ENCODE measurements at places on chromosomes 1 and 21.

DNA sequence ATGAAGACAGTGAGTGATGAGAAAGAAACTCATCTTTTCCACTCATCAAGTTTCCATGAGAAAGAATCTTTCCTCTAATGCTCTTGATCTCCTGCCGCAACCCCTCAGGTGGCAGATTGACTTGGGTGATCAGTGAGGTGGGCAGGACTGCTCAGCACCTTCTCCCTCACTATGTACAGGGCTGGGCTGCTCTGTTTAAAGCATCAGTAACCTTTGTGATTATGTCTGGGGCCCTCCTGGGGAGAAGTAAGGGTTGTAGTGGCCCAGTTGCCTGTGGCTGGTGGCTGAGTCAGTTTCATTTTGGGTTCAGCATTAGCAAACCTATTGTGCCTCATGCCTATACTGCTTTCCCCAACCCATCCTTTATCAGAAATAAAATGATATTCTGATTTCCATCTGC is 366.0 kb downstream of the TTLL7 start:
- no peak for DNase-seq

DNA sequence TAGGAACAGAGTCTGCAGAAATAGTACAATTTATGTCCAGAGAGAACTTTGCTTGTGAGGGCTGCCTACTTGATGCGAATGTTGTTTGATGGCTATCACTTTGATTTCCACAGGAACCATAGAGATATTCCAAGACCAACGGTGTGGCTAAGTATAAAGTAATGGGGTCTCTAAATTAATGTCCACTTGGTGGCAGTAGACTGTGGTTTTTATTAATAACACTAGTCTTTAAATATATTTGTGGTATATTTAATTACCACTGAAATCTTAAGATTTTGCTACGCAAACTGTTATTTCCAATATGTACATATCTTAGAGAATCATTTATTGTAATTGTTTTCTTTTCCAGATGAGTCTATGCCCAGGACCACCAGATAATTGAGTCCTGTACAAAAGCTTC is 647.9 kb downstream of the PLA2G4A start:
- DNase-seq = no peak

GRCh38 chr21:37547615-37548200 is 181.1 kb downstream of the DYRK1A start:
- no peak for DNase-seq

- no peak for DNase-seq
Measured at GRCh38 chr21:31351438-31351837, 7.4 kb upstream of the TIAM1 start.

DNA sequence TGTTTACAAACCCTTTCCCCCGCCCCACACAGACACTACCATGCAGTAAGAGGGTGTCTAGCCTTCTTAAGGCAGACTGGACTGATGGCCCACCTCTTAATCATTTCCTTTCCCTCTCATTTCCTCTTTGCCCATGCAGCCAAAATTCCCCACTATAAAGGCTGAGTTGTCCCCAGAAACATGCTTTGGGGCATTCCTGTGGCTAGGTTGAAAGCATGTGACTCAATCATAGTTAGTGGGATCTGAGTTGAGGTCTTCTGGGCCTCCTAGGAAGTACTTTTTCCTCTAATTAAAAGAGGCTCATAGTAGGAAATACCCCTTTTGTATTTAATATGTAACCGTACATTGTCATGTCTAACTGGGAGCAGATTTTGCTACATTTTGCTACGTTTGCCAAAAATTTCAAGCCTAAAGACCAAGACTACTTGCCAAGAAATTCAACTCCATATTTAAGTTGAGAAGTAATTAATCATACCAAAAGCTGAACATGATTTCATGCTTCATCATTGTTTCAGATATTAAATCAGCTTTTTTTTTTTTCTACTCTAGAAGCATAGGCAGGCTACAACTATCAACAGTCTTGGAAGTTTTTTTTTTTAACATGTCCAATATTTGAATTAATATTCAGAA is 174.7 kb downstream of the ADGRL4 start:
- DNase-seq = no peak

DNA sequence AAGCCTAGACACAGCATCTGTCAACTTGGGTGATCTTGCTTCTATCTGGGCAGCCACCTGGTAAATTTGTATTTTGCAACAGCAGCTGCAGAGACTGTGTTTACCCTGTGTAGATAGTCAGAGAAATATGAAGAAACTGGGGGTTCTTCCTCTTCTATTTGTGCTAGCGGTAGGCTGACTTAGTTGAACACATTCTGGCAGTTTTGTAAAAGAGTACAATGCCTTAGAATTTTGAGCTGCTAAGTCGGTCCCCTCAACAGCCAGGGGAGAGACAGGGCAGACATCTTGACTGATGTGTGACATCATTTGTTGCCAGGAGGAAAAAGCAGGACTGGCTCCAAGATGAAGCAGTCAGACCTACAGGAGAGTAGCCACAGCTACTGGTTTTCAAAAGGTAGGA is 53.7 kb downstream of the KCNJ6 start:
- DNase-seq = no peak

DNA sequence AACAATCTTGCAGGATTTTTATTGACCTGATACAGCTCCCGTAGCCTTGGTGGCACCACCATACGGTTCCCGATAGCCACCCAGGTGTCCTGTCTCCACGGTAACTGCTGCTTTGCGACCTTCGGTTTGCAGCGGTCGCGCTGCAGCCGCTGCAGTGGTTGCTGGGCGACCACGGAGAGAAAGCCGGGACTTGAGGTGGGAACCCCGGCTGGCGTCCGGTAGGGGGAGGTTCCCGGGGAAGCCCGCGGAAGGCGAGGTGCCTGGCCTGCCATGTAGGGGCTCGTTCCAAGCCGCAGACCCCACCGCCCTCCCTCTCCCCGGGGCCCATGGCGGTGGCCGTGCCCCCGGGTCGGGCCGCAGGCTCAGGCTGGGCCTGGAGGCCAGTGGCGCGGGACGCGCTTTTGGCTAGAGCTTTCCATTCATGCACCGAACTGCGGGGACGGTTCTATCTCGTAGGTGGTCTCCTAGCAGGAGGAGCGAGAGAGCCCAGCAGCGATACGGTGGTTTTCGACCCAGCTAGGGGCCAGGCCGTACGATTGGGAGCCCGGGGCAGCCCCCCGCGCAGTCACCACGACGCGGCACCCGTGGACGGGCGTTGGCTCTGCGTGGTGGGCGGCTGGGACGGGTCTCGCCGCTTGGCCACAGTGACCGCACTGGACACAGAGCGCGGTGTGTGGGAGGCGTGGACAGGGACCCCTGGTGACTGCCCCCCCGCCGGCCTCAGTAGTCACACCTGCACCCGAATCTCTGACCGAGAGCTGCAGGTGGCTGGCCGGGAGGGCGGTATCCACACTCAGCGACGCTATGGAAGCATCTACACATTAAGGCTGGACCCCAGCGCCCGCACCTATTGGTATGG is at the start of gene KLHDC9:
Gene KLHDC9 (plus strand): TSS at position 152 of the 859 bp plus-strand sequence. CDS start 175 bp downstream, at position 327.
- DNase-seq = peak; percentile 77

DNA sequence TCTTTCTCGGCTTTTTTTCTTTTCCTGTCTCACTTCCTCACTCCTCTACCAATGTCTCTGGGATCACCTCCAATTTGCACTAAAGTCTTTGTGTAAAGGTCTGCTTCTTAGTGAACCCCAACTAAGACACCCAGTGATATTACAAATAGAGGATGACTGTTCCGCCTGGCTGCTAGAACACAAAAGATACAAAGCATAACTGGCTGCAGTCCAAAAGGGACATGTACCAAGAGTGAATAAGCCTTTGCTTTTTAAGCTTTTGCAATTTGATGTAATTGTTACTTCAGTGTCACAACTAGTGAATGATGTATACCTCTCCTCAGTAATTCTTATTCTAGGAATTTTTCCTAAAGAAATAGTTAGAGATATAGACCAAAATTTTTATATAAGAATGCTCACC is 82.8 kb upstream of the BEND5 start:
- no peak for DNase-seq

- peak; percentile 29 for DNase-seq
Measured at GRCh38 chr1:145961425-145962156, 2.8 kb downstream of the ANKRD34A start.

DNA sequence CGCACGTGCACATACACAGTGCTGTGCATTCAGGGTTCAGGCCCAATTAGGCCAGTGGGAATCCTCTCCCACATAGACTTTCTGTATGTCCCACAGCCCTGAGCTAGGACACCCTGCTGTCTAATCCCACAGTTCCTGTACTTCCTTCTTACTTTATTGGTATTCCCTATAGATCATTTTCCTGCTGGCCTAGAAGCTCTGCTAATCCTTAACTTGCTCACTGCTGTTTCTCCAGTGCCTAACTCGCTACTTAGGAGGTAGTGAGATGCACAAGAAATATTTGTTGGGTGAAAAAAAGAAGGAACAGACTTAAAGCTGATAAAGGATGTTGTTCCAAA is 34.1 kb upstream of the FHAD1 start:
- no peak for DNase-seq

GRCh38 chr1:226708342-226708780 is 30.7 kb downstream of the ITPKB start:
- DNase-seq = no peak

DNA sequence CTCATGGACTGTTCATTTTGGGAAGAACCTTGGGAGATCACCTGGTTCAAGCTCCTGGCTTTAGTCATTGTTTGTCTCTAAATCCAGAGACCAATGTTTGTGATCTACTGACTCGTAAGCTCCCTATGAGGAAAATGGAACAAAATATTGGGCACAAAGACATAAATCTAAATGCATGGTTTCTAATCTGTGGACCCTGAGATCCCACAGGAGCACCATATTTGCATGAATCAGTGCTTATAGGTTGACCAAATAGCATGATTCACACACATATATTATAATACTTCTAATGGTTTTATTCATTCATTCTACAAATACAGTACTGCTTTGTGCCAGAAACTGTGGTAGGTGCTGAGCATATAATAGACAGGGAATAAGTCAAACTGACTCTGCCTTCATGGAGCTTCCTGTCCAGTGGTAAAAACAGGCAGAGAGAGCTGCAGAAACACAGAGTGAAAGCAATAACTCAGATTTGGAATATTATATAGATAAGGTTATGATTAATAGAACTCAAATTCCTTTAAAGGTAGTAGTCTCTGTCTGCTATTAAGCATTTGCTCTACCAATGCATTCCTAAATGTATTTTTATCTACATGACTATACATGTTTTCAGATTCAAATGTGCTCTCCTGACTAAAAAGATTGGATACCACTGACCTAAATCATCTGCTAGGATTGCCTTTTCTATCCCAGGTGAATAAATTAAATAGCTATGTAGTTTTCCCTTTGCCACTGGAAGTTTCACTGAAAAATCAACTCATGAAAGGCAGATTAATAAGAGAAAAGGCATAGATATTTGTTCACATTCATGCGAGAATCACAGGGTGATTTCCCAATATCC is 198.6 kb upstream of the CAMK1G start:
- DNase-seq = no peak

DNA sequence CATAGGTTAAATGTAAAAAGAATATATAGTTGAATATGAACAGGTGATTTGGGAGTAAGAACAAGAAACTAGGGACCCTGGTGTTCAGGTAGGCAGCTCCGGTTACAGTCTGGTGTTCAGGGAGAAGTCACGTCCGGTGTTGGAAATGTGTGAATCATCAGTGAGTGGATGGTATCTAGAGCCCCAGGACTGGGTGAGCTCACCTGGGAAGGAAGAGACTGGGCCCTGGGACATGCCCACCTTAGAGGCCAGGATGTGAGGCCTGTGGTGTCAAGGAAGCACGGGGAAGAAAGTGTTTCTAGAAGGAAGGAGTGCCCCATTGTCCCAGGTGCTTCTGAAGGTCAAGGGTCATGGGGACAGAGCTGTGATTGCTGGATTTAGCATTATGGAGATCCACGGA is 1.5 kb upstream of the GJB3 start:
- DNase-seq = no peak

DNA sequence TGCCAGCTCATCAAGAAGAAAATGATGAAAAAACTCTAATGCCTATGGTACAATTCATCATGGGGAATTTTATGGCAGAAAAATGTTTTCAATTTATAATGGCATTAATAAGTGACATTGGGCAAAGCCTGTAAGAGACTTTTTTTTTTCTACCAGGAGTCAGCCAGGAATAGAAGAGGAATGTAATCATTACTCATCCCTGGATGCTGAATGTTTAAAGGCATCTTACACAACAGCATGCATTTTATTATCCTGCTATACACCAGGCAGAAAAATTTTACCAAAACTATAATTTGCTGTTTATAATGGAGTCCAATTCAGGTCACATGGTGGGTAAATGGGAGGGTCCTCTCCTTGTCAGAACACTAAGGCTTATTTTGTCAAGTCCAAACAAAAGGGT is 189.9 kb upstream of the BEND5 start:
- no peak for DNase-seq

- DNase-seq = no peak
Measured at GRCh38 chr1:211932231-211932932, 101.8 kb upstream of the LPGAT1 start.

DNA sequence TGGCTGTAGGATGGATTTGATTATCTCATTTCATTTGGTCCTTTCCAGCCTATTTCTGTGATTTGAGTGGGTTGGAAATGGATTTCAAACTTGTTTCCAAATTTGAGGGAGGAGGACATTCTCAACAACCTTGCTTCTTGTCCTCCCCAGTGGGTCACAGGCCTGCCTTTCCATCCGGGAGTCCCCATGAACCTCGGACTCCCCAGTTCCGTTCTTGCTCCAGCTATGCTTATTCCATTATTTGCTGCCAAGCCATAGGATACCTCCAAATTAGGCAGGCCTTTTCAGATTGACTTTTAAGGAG is 97.8 kb downstream of the DUSP10 start:
- DNase-seq = no peak

GRCh38 chr1:101135526-101135925 is 101.3 kb upstream of the S1PR1 start:
- no peak for DNase-seq

GRCh38 chr1:223244366-223245103 is 101.5 kb upstream of the TLR5 start:
- DNase-seq = no peak

- DNase-seq = no peak
Measured at GRCh38 chr21:33229099-33229783, 497 bp upstream of the IFNAR2 start.

DNA sequence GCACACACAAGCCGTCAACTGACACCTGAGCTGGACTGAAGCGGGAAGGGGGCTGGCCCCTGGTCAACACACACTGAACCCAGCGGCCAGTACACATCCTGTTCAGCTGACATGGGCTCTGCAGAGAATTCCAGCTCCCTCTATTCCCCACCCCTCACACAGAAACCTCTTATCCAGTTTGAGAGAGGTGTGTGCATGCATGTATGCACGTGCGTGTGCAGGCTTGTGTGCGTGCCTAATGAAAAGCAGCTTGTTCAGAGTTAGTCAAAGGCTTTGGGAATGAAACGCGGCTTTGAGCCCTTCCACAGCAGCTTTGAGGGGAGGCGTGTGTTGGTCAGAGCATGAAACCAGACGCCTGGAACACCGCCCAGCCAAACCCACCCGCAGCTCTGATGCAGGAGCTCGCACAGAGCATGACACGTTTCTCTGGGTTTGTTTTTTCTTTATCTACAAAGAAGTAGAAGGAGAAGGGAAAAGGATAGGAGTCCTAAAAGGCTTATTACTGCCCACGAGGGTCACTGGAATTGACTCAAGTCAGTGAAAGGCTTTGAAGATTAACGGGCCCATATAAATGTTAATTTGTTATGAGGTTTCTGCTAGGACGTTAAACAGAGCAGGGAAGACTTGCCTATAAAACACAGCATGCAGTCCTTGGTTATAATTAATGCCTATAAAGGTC is 184.2 kb downstream of the ETS2 start:
- DNase-seq = no peak

GRCh38 chr1:54407154-54407403 is 885 bp upstream of the SSBP3 start:
- DNase-seq = no peak

Data from activated B cell treated with CpG ODN at 0.5 μM for 24 hours (primary cell).